H9 (cell line): ENCODE measurements at places on chromosomes 16 and 17. TPM values are rescaled to one million over a fixed set of nuclear protein-coding genes. Genes with fewer than 3 reads are reported as not detected.

The C17orf78 gene
- total RNA-seq = not detected in 2 replicates

The PYDC1 gene
- total RNA-seq = 0.70 and 2.1 TPM in 2 replicates

The KRTAP3-2 gene
- not detected in 2 replicates for total RNA-seq

The GP1BA gene
- not detected in 2 replicates for total RNA-seq

The TMEM235 gene
- total RNA-seq = 0.13 and 0.28 TPM in 2 replicates

The TRIM72 gene
- total RNA-seq = 1.2 and 1.3 TPM in 2 replicates

The RHBDL1 gene
- 7.6 and 8.8 TPM in 2 replicates for total RNA-seq

The CMIP gene
- 48.2 and 49.7 TPM in 2 replicates for total RNA-seq

The TP53TG3C gene
- total RNA-seq = not detected in 2 replicates
